ENCODE measurements at places on chromosomes 1 and 21.

- DNase-seq = no peak
Measured at GRCh38 chr1:52683367-52683940, 14.7 kb downstream of the COA7 start.

- no peak for DNase-seq
Measured at GRCh38 chr21:38909109-38909508, 103.4 kb downstream of the ETS2 start.

GRCh38 chr1:116508984-116509980 lies 61.5 kb downstream of the CD58 start:
- peak; percentile 60 for DNase-seq

- DNase-seq = no peak
Measured at GRCh38 chr1:45722809-45723208, 27.6 kb downstream of the IPP start.

GRCh38 chr1:68633141-68633919 lies 136.4 kb upstream of the DEPDC1 start:
- no peak for DNase-seq

- DNase-seq = no peak
Measured at GRCh38 chr1:156476501-156477298, 23.9 kb downstream of the MEF2D start.

DNA sequence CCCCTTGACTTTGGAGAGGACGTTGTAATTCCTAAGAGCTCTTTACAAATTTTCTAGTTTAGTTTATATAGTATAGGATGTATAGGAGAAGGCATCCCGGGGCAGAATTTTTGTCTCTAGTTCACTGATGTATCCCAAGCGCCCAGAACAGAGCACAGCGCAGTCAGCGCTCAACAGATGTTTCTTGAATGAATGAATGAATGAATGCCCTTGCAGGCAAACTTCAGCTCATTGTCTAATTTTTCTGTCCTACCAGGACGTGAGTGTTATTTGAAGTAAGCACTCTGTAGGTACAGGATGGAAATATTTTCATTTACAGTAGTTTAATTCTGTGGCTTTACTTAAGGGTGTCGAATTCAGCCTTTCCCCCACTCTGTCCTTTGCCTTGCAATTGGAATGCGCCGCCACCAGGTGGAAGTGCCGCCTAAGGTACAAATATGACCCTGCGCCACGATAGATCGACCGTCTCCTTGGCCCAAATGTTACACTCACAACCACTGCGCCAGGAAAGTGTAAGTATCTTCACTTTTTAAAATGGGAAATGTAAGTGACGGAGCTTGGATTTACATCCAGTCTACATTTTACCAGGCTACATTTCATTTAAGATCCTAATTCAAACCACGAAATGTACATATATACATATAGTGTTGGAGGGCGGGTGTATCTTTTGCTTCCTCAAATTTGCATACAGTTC lies 910 bp upstream of the MRPL39 start:
- DNase-seq = peak; percentile 77

GRCh38 chr1:239044829-239045228 lies 341.5 kb upstream of the CHRM3 start:
- no peak for DNase-seq

DNA sequence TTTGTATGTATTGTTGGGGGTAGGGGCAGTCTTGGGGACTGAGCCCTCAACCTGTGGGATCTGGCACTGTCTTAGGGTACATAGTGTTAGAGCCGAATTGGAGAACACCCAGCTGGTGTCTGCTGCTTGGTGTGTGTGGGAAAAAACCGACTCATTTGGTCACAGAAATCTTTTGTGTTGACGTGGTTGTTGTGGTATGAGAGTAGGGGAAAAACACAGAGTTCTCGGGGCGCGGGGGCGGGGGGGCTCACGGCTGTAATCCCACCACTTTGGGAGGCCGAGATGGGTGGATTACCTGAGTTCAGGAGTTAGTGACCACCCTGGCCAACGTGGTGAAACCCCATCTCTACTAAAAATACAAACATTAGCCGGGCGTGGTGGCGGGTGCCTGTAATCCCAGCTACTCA lies 15.3 kb upstream of the SRSF10 start:
- no peak for DNase-seq

- no peak for DNase-seq
Measured at GRCh38 chr1:116314305-116314919, 58.6 kb upstream of the ATP1A1 start.

- no peak for DNase-seq
Measured at GRCh38 chr1:77900687-77901293, 12.4 kb downstream of the NEXN start.

DNA sequence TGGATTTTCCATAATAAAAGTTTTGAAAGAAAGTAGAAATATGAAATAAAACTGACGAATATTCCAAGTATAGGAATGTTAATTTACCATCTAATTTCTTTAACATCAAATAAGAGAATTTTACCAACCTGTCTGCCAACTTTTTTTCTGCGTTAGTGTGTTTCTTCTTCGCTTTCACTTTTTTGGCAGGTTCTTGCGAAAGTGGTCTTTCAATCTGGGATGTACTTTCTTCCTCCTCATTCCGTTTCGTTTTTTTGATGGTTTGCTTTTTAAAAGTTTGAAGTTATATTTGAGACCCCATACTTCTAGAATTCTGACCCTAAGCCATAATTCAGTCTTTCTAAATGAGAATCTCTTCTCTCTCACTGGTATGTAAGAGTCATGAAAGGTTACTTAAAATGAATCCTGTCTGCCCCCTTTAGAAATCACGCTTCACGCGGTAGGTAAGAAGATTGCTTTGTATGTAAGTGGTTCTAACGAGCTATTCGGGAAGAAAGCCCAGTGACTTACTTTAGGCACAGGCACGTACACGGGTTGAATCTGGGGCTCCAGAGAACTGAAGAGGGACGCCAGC lies 580 bp downstream of the RBM34 start:
- no peak for DNase-seq

DNA sequence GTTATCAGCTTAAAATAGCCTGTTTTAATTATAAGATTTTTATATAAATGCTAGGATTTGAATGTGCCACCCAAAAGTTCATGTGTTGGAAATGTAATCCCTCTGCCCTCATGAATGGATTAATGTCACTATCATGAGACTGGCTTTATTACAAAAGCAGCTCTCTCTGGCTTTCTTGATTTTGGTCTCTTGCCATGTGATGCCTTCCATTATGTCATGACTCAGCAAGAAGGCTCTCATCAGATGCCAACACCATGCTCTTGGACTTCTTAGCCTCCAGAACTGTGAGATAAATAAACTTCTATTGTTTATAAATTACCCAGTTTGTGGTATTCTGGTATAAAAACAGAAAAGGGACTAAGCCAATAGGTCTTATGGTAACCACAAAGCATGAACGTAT lies 6.9 kb upstream of the PRSS38 start:
- no peak for DNase-seq

DNA sequence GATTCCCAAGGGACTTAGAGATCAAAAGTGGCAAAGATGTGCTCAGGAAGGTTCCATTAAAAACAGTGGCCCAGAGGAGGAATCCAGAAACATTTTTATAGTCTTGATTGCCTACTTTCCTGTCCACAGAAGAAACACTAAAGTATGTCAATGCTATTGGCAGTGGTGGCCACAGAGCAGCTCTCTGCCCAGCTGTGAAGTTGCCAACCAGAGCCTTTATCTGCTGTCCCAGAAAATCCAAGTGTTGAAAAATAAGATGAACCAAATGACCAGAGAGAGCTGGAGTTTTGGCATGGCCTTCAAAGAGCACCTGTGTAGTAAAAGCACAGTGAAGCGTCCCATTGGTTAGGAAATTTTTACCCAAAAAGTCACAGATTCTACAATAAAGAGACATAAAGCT lies 181.2 kb downstream of the TGFBR3 start:
- no peak for DNase-seq

DNA sequence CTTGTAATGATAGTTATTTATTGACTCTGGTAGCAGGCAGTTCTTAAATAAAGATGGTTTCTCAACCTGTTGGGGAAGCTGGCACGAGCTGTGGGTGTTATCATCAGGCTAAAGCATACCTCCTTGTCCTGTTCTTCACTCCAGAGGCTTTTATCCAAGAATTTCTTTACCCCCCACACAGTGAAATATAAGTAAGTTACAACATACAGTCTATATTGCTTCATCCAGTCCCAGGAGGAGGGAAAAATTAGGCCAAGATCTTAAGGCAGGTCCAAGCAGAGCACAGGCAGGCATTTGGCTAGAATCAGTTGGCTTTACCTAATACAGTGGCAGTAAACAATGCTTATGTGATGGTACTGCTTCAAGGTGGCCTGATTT lies 6.3 kb downstream of the TMEM81 start:
- DNase-seq = no peak

GRCh38 chr21:29194342-29194741 lies 63.9 kb downstream of the MAP3K7CL start:
- no peak for DNase-seq

GRCh38 chr1:66764994-66765578 lies 12.8 kb downstream of the DYNLT5 start:
- peak; percentile 18 for DNase-seq

- no peak for DNase-seq
Measured at GRCh38 chr1:79310609-79311008, 304.1 kb upstream of the ADGRL4 start.

DNA sequence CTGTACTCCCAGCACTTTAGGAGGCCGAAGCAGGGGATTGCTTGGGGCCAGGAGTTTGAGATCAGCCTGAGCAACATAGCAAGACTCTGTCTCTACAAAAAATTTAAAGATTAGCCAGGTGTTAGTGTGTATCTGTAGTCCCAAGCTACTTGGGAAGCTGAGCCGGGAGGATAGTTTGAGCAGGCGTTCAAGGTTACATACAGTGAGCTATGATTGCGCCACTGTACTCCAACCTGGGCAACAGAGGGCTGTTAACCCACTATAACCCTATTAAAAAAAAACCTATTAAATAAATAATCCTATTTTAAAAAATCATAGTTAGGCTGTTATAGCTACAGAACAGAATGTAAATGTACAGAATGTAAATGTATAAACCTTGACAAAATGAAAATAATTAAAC lies 2.2 kb downstream of the MIS18A start:
- no peak for DNase-seq

DNA sequence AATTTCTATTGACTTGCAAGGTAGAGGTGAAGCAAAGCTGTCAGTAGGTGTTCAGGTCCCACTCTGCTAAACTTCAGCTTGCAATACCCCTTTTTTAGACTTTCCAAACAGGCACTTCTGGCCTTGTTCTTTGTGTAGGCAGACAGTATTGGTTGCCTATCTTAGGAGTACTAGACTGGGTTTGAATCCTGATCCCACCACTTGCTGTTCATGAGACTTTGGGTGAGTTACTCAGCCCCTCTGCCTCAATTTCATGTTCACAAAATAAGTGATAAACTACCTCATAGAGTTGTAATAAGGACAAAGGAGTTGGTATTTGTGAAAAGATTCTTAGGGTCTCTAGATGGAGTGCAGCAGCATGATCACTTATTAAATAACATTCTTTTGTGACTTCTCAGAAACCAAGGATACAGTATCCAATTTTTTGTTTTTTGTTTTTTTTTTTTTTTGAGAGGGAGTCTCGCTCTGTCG lies 5.2 kb downstream of the RCC1 start:
- no peak for DNase-seq

DNA sequence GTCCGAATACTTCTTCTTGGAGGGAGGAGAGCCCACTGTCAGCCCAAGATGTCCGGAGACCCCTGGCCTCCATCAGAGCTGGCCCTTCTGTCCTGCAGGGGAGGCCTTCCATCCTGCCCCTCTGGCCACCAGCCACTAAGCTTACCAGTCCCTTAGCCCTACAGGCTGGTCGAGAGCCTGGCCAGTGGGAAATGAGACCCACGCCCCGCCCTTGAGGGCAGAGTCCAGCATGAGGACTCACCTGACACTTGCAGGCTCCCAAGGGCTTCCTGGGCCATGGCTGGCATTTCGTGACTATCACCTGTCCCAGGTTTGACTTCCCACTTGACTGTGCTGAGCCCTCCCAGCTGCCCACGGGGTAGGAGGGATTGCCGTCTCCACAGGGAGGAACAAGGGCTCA lies 361.8 kb upstream of the VAMP3 start:
- DNase-seq = no peak

DNA sequence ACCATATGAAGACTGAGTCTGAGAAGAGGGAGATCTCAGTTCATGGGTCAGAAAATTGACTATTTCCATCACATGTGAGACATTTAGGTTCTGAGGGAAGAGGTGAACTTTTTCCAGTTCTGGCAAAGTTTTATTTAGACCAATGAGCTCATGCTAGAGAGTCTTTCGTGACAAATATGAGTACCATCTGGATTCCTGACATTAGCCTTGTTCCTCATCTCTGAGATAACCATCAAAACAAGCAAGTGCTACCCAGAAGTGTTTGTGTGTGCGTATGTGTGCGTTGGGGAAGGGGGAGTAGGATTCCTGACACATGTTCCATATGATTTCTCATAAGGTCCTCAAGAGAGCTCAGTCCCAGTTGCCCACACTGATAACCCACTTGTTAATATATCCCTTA lies 120.6 kb downstream of the FASLG start:
- no peak for DNase-seq

GRCh38 chr21:24418671-24419070 lies 1188.6 kb downstream of the MRPL39 start:
- DNase-seq = no peak

DNA sequence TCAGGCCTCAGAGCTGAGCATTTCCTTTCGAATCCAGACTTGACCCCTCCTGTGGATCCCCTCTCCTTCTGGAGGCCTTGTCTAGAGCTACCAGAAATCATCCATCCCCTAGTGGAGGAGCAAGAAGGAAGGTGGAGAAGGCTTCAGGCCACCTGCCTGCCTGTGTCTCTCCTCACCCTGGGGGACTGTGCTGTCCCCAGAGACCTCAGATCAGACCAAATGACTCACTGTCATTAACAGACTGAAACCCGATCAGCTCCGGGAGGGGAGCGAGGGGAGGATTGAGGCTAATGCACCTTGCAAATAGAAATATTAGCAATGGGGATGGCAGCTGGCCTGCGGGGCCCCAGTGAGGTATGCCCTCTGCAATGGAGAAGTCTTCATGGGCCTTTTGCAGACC lies 2.1 kb downstream of the MYBPH start:
- DNase-seq = no peak

DNA sequence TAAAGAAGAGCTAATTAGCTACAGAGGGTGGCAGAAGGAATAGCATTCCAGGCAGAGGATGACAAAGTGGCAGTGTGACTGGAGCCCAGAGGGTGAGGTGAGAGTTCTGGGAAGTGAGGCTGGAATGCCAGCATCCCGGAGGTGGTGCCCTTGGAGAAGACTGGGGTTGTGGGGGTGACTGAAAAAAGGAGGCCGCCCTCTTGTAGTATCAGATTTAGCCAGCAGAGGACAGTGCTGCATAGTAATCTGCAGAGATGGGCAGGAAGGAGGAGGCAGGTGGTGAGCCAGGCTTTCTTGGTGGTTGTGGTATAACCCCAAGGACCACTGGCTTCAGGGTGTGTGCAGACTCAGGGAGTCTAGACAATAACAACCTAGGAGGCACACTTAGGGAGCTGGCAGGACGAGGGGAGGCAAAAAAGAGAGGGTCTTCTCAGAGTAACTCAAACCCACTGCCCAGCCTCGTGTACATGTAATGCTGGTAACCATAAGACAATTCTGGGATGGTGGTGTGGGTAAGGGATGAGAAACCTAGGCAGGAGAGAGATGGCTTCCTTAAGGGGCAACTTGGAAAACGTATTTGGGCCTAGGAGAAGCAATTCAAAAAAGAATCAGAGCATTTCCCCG lies 30.5 kb downstream of the MROH7 start:
- peak; percentile 18 for DNase-seq
